ENCODE measurements at places on chromosomes 13 and 19.
A peak's percentile ranks its signal among the peaks of the same experiment; 100 is the strongest.

DNA sequence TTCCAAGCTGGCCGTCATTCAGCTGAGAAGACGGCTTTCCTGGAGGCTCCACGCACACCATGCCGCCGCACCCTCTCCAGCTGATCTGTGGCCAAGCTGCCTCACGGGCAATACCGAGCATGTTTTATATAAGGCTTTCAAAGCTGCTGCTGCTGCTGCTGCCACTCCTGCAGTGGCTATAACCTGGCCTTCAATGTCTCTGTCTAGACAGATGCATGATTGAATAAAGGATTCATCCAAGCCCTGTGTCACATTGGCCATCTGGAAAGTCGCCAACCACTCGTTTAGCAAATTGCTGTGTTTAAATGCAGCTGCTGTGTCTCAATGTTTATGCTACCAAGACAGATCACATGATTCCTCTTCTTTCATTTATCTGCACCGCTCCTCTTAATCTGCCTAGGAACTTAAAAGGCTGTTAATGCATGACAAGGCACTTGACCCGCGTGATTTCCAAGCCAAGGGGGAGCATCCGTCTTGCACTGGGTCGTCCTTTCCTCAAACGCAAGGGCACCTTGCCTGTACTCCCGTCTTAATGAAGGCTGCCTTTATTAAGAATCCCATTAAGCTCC lies 114.3 kb downstream of the TEX26 start:
- DNase-seq, result peak; percentile 44

GRCh38 chr13:59425211-59425741 lies 738.5 kb downstream of the DIAPH3 start:
- no peak for DNase-seq

- no peak for DNase-seq
These were observed 222.8 kb downstream of the POSTN start for GRCh38 chr13:37375724-37376123.

- no peak for DNase-seq
These were observed 3.8 kb downstream of the DOCK9 start for GRCh38 chr13:98974053-98974452.

DNA sequence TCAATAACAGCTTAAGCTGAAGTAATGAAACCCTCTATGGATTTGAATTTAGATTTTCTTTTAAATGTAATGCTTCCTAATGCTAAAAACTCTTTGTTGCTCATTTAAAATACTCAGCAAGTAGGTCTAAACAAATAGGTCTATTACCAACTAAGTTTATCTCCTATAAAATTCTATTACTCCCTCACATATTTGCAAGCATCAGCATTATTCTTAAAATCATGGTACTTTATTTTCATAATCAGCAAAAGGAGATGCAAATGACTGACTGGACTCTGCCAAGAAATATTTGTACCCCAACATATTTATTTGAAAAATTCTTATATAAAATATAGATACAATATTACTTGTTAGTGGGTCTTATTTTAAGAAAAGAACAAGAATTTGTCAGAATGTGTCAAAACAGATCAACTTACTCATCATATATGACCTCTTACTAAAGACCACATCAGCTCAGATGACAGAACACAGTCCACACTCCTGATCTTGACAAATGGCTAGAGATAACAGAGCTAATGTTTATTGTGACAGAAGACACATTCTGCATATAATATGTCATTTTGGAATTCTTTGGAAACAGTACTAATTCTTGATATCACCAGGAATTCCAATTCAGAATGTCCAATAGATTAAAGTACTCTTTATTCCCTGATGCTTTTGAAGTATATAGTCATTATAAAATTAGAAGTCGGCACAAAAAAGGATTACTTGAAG lies 704.6 kb upstream of the PCDH9 start:
- DNase-seq, result no peak

DNA sequence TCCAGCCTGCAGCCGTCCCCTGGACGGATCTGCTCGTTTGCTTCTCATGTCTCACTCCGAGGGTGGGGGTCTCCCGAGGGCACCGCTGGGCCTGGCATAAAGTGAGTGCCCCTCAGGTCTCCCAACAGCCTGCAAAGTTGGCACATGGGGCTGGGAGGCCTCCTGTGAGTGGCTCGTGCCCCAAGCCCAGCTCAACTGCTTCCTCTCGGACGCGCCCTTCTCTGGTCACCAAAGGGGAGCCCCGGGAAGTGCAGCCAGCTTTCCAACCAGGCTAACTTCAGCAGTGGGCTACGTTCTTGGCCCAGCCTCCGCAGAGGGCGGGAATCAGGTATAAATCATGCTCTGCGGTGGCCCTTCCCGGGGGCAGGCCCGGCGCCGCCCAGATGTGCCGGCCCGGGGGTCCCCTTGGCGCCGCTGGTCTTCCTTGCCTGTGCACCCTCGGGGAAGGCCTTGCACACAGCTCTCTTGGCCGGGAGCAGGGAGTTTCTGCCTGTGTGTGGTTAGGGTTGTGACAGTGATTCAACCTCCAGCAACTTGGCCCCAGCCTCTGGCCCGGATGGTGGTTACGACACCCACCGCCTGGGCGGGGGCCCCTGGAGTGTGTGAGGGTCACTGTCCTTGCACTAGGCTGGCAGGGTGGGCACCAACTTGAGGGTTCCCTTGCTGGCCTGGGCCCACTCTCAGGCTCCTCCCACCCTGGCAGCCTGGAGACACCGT lies 20.7 kb downstream of the CEBPG start:
- no peak for DNase-seq

GRCh38 chr13:21175656-21176214 lies 617 bp downstream of the SKA3 start:
- DNase-seq, result no peak

DNA sequence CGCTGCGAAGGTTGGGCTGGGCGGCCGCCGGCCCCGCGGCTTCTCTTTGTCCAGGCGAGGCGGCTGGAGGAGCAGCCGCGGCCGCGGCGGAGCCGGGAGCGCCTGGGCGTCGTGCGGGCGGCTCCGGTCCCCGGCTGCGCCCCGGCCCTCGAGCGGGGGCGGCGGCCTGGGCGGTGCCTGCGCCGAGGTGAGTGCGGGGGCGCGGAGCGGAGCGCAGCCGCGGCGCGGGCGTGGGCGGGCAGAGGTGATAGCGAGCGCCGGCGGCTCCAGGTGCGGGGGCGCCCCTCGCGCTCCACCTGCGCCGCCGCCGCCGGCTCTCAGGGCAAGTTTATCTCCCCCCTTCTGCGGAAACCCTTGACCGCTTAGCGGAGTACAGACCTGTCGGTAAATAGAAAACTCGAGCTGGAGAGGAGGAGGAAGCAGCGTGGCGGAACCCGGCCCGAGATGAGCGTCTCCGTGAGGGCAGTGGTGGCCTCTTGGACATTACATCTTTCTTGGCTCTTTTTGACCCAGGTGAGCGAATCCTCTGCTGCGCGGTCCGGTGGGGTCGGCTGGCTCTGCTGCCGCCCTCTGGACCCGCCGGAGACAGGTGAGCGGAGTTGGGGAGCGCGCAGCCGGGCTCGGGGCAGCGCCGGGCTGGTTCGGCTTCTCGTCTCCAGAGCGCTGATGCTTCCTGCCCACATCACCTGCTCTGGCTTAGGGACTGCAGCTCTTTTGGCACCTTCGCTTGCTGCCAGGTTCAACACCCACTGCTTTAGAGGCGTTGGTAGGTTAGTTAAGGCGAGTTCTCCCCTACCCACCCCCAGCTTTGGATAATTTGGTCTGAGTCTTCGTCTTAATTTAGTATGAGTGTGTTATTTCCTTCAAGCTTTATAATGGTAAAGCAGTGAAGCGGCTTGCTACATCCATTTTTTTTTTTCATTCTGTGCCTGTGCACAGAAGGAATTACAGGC lies at the start of gene MTUS2:
TSS of gene MTUS2 (plus strand) at position 241 of the 953 bp plus-strand sequence.
- DNase-seq, result no peak

GRCh38 chr13:78309497-78310180 lies 293.7 kb downstream of the POU4F1 start:
- no peak for DNase-seq

- no peak for DNase-seq
These were observed 29.0 kb downstream of the CCDC8 start for GRCh38 chr19:46384396-46384795.

DNA sequence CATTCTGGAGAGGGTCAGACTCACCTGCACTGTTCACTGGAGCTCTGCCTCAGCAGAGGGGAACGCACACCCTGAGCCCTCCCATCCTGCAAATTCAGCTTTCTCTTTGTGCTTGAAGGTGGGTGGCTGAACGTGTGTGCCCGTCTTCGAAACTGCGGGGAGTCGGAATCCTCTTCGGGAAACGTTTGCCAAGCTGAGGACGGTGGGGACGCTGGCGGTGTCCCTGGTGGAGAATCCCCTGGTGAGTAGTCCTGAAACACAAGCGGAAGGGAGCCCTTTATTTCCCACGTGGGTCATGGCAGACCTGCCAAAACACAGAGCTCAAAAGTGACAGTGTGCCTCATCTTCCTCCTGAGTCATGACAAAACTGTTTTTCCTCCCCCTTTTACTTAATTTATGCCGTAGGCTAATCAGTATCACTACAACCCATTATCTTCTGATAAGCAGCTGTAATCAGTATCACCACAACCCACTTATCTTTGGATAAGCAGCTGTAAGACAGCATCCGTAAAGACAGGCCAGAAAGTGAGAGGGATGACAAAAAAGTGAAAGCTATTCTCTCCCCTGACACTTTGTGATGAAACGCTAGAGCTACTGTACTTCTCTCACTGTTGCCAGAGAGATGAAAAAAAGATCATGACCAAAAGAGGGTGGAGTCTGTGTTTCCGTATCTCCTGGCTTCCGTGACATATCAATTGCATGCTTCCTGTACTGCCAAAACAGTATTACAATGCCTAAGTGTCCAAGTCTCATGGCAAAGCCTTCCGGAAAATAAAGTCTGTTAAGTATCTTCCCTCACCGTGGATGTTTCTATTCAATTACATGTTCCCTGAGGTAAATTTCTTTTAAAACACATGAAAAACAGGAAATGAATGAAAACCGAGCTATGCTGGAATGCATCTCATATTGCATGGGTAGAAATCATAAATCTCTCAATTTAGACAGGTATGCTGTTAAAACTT lies 155.5 kb downstream of the TBC1D4 start:
- DNase-seq, result no peak

- DNase-seq, result peak; percentile 89
These were observed 693 bp upstream of the TMED1 start for GRCh38 chr19:10836479-10837330.

- peak; percentile 16 for DNase-seq
These were observed 36.3 kb upstream of the FLT1 start for GRCh38 chr13:28531077-28531844.

DNA sequence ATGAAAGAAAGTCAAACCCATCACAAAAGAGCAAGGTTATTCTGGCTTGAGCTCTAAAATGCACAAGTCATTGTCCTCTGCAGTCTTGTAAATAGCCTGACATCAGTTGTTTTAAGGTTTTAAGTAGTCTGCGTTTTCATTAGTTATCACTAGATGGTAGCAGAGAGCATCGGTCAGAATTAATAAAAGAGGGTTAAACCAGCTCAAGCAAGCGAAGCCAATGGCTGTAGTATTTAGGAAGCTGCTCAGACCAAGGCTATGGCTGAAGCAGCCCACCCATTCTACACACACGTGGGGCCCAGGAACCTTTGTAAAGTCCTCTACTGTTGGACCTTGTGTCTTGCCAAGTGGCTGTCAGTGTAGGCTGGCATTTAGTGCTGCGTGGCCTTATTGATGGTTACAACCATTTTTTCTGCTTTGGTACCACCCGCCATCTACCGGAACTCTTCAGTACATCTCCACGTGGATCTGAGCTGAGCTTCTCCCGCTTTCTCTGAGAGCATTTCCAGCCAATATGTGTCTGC lies 13.3 kb upstream of the ZNF57 start:
- peak; percentile 71 for DNase-seq

DNA sequence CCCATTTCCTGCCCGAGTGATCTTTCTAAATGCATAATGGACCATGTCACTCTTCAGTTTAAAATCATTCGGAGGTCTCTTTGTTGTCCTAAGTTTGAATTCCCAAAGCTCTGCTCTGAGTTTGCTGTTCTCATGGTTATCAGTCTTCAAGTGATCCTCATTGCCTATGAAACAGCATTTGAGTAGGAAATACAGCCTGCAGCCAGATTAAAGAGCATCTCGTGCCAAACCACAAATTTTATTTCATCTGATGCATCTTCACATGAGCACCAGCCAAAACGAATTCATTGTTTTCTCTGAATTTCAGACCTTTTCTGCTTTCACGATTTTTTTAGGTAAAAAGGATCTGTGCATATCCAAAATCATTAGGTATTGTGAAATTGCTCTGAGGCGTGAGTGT lies 299.6 kb downstream of the TDRD3 start:
- no peak for DNase-seq

GRCh38 chr13:21020581-21020980 lies 40.8 kb downstream of the LATS2 start:
- DNase-seq, result no peak

GRCh38 chr13:50290186-50290585 lies 274.9 kb downstream of the KCNRG start:
- DNase-seq, result no peak

GRCh38 chr19:18171605-18172327 lies 1.8 kb upstream of the IFI30 start:
- DNase-seq, result no peak

- no peak for DNase-seq
These were observed 150.1 kb upstream of the TSC22D1 start for GRCh38 chr13:44726214-44726613.

GRCh38 chr19:35299523-35300338 lies 7.8 kb downstream of the MAG start:
- no peak for DNase-seq

DNA sequence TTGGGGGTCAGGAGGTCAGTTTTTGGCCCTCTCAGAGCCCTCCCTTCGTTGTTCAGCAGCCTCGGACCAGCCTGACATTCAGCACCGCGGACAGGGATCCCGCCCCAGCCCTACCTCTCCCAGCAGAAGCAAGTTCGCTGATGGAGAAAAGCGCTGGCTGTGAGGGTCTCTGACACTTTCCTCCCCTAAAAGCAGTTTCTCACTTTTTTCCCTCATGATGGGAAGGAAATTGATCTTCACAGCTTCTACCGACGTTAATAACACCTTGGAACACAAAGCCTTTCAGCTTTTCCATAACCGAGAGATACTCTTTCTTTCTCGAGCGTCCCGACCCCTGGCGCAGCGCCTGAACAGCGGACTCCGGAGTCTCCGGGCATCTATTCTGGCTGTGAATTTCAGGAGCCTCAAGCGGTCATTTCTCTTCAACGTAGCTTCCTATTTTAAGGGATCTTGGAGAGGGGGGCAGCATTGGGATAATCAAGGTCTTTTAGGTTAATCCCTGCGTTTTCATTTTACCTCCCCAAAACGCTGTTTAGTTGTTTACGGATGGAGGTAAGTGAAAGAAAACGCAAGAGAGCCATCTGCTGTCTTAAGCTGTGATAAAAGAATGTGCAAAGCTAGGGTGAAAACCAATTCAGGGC lies 467.2 kb downstream of the ITGBL1 start:
- DNase-seq, result no peak

- DNase-seq, result no peak
These were observed 61.6 kb downstream of the CEBPG start for GRCh38 chr19:33434886-33435705.

DNA sequence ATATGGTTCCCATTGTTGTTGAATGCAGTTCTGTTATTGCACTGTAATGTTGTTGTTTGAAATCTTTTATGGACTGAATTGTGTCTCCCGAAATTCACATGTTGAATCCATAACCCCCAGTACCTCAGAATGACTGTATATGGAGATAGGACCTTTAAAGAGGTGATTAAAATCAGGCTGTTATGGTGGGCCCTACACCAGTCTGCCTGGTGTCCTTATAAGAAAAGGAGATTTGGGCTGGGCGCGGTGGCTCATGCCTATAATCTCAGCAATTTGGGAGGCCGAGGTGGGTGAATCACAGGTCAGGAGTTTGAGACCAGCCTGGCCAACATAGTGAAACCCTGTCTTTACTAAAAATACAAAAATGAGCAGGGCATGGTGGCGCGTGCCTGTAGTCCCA lies 7.4 kb downstream of the CXCL17 start:
- DNase-seq, result no peak
